ENCODE measurements at places on chromosomes 11 and 22. TPM values are rescaled to one million over a fixed set of nuclear protein-coding genes. Genes with fewer than 3 reads are reported as not detected.

DNA sequence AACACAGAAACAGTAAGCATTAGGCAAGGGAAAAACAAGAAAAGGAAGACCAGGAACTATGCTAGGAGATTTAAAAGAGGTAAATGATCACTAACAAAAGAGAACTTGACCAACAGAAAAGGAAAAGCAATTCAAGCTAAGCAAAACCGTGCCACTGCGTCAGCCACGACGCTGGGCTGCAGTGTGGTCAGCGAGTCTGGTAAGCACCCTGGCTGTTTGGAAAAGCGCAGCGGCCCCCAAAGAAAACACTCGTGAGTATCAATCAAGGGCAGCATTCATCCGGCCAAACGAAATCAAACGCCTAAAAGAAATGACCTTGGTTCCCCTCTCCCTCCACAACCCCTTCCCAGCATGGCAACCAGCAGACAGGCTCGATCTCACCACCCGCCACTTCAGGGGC is 28.8 kb downstream of the PACSIN2 start:
- DNase-seq: no peak

DNA sequence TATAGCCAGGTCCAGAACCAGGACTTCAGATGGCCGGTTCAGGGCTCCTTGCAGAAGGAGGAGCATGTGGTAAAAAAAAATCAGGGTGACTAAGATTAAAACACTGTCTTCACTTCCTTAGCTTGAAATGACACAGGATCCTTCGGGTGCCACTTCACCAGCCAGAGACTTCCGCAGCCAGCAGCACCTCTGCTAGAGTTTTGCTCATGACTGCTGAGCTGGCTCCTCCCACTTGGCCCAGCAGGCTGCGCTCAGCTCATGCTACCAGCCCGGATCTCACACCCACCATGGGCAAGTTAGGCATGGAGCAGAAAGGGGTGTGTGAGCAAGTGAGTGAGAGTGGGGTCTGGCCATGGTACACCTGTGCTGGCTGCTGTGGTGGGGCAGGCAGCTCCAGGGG is 6.6 kb upstream of the MS4A18 start:
- DNase-seq: no peak

Gene MRGPRE
- total RNA-seq: not detected

GRCh38 chr11:62413060-62413696 is 5.7 kb upstream of the SCGB1A1 start:
- no peak for DNase-seq

Measured in activated naive CD4-positive, alpha-beta T cell treated with anti-CD3 and anti-CD28 coated beads, Interleukin-2, amount 50 U/mL, for 72 hours (primary cell).